Bone marrow (tissue), 2 donors: ENCODE measurements at places on chromosomes 6 and 20.

- no peak for DNase-seq
Observed at GRCh38 chr20:18909254-18909653, 95.7 kb downstream of the SCP2D1 start.

- no peak for DNase-seq
Observed at GRCh38 chr6:168015009-168015408, 17.5 kb downstream of the KIF25 start.

GRCh38 chr6:13445744-13446115 is 41.7 kb downstream of the GFOD1 start:
- DNase-seq = no peak

GRCh38 chr6:53770780-53771249 is 24.0 kb upstream of the LRRC1 start:
- DNase-seq = no peak

DNA sequence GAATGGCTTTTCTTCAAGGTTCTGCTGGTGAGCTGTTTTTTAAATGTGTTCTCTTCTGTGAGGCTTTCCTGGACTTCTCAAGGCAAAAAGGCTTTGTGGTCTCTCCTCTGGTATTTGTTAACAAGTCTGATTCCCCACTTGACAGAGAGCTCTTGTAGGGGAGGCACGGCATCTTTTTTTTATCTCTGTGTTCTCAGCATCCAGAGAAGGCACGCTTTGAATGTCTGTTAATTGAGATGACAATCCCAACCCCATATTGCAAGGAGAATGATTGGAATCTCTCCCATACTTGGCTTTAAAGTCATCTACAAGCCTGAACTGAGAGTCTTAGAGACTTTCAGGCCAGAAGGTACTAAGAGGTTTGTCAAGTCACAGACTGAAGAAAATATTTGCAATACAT is 22.6 kb downstream of the EDN1 start:
- no peak for DNase-seq

GRCh38 chr20:35750611-35751010 is 8.6 kb upstream of the RBM39 start:
- DNase-seq = no peak

GRCh38 chr6:8193541-8193940 is 91.2 kb upstream of the EEF1E1 start:
- no peak for DNase-seq

DNA sequence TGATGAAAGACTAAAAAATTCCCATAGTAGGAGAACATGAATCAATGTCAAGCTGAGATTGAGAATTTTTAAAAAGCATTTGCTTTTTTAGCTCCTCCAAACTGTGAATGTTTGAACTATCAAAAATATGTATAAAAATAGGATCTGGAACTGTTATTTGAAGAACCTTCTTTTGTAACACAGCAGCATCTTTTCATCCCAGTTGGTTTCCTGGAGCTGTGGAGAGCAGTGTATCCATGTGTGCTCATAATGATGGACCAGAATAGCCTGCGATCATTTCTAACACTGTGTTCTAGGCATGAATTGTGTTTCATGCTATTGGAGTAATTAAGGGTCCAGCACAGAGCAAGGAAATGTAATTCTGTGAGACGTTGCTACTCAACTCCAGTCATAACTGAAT is 22.1 kb downstream of the MRAP2 start:
- DNase-seq = no peak

- no peak for DNase-seq
Observed at GRCh38 chr6:5493806-5494205, 232.5 kb downstream of the FARS2 start.

- no peak for DNase-seq
Observed at GRCh38 chr6:38937839-38938613, 110.6 kb upstream of the GLP1R start.

DNA sequence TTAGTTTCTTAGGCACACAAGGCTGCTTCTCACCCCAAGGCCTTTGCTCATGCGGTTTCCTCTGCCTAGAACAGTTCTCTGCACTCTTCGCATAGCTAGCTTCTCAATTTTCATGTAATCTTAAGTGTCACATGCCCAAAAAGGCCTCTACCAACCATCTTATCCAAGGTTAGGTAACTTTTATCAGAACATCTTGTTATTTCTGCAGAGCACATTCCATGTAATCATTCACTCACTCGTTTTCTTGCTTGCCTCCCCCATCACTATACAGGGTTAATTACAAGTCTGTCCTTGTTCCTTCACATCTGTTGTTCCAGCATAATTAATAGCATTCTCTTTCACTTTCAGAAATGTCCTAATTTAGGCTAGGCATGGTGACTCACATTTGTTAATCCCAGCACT is 53.8 kb downstream of the NCOA6 start:
- DNase-seq = no peak

DNA sequence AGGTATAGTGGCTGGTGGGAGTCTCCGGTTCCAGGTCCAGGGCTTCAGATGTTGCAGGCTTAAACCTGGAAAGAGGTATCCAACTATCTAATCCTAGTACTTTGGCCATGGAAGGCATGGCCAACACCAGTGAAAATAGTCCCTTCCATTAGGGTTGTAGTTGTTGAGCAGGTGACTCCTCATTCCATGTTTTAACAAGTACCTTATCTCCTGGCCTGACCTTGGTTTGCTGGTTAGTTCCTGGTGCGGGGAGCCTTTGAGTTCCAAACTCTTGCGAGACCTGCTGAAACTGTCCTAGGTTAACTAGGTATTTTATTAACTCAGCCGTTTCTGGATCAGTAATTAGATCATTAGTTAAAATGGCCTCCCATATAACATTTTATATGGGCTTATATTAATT is 165.1 kb upstream of the PROKR2 start:
- no peak for DNase-seq

DNA sequence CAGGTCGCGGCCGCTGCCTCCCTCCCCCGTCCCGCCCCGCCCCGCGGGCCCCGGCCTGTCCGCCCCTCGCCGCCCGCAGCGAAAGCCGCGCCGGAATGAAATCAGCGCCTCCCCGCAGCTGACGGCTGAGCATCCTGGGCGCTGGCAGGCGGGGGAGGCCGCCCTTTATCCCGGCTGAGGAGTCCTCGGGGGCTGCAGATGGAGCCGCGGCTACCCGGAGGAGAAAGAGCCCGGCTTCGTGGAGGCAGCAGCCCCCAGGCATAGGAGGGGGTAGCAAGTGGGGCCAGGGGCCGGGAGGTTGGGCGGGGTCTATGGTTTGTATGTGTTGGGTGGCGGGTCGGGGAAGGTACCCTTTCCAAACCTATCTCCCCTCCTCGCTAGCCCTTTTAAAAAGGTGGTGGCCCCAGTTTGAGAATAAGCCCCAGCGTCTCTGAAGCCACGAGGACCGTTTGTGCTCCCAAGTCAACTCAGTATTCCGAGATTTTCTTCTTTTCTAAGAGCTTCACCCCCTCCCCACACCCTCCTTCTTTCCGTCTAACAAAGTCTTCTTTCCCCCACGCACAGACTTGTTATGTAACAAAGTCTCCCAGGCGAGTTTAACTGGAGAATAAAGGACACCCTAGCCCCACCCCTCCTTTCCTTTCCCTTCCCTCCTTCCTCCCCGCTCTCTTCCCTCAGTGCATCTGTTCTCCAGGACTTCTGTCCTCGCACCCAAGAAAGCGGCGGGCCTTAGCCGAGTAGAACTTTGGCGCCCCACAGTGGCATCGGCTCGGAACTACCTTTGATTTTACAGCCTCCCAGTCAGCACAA is 11.0 kb downstream of the POU3F2 start:
- no peak for DNase-seq

- no peak for DNase-seq
Observed at GRCh38 chr6:116409756-116410155, 39.0 kb downstream of the DSE start.

- DNase-seq = no peak
Observed at GRCh38 chr6:66913657-66914056, 1206.6 kb upstream of the EYS start.

GRCh38 chr6:13468839-13469238 is 18.6 kb downstream of the GFOD1 start:
- no peak for DNase-seq

GRCh38 chr6:116444092-116444491 is 17.1 kb upstream of the CALHM6 start:
- no peak for DNase-seq

DNA sequence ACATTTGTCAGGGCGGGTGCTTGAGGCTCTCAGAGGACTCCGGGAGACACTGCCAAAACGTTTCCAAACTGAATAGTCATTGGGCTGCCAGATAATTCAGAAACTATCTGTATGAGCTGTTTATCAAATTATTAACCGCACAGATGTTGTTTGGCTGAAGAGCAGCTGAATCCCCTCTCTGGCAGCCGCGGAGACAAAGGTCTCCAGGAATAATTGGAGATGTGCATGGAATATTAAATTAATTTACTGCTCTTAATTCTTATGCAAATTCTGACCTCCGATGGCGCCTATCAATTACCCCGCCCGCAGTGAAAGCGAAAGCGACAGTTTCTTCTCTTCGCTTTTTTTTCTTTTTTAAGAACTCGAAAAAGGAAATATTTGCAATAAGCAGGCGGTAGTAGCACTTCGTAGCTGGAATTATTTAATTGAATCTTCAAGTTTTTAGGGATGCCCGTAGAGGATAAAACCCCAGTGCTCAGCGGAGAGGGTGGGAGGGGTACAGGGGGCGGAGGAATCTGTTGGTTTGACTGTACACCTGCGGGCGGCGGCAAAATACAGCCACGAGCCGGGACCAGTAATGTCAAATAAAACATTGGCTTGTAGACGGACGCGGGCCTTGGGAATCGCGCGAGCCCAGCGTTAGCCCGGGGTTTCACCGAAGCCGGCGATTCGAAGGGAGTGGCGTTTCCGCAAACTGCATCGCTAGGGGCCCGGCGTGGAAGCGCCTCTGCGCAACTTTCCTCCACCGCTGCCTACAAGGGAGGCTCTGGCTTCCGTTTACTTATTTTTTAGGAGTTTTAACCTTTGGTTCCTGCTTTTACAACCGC is 6.2 kb downstream of the LINC00237 start:
- DNase-seq = no peak

DNA sequence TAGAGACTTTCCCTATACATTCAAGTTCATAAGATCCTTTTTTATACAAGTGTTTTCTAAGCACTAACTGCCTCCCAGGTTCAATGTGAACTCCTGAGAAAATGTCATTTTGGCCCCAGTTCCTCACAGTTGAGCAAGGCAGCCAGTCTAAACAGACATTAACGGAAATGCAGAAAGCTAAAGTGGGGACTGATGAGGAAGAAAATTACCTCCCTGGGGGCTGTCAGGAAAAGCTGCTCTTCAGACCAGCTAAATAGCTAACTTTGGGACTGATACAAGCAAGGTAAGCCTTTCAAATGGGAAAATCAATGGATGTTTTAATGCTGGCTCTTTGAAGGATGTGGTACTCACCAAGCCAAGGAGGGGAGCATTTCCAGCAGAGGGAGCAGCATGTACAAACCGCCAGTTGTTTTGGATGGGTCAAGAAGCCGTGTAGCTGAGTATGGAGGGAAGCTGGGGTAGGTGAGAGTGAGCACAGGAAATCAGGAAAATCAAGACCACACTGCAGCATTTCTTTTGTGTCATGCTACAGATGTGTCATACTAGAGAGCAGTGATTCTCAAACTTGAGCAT is 180.8 kb upstream of the CHD6 start:
- DNase-seq = no peak

DNA sequence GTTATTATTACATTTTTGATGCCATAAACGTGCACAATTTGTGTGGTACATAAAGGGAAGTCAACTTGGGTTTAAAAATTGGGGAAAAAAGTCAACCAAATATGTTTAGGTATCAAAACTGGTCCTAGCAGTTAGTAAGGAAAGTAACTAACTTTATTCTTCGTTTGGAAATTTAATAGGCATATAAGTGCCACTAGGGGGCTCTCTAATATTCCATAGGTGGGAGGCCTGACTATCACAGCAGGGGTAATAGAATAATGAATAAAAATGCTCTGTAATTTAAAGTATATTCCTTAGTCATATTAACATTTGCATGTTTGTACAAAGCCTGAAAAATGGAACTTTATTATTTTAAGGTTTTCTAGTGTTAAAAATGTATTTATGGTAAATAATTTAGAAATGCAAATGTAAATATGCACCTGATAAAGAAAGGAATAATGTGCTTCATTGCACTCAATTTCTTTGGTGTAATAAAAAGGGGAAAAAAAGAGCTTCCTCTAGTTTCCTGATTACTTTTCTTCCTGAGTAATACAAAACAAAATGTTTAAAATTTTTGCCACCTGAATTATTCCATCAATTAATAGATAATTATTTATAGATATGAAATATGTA is 125.7 kb upstream of the HDAC2 start:
- DNase-seq = no peak

DNA sequence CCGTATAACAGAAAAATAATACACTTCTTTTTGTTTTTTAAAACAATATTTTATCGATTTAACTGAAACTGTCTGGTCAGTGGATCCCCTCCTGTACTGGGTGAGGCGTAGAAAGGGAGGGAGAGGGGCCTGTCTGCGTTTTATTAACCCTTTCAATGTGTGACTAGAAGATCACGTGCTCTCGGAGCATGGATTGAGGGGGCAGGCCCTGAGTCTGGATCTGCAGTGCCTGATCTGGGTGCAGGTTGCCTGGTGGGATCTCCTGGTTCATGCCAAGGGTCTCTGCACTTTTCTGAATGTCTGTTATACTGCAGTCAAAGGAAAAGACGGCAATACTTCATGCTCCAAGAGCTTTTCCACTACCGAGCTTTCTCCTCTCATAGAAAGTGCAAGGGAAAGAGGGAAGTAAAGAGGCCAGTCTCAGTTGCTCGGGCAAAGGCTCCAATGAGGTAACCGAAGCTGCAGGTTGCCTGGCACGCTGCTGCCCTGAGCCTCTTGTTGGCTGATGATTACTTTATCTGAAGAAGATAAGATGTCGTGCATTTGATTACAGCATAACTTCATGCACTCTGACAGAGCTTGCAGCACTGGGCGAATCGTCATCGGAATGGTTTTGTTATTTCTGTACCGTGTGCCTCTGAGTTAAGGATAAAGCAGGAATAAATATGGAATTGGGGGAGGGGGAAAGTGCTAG is 167.5 kb upstream of the PMEPA1 start:
- no peak for DNase-seq

GRCh38 chr6:137791281-137792159 is 75.5 kb upstream of the TNFAIP3 start:
- DNase-seq = no peak

DNA sequence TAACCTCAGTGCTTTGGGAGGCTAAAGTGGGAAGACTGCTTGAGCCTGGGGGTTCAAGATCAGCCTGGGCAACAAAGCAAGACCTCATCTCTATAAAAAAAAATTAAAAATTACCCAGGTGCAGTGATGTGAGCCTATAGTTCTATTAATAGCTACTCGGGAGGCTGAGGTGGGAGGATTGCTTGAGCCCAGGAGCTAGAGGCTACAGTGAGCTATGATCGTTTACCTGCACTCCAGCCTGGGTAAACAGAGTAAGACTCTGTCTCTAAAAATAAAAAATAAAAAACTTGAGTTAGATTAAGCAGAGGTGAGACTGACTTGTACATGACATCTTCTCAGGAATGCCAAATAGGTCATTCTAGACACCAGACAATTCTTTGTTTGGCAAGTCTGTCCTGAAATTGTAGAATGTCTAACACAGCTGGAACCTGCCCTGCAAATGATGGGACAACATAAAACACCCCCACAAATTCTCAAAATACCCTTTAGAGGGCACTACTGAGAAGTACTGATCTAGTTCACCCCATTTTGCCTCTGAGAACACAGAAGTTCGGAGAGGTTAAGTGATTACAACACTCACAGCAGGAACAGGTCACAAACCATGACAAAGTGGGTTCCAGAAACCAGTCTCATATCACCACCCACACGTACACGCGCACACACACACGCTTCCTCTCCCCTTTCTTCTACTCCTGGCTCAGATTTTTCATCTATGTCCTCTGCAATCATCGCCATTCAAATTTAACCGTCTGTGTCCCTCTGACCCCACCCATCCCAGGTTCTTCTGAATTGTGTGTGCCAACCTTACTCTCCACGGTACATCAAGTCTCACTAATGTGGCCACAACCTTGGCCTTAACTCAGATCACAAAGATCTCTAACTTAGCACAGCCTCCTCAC is 38.3 kb downstream of the ARHGAP18 start:
- peak; percentile 15 for DNase-seq
